ENCODE measurements at places on chromosomes 12 and 14. TPM values are rescaled to one million over a fixed set of nuclear protein-coding genes. Genes with fewer than 3 reads are reported as not detected.
A peak's percentile ranks its signal among the peaks of the same experiment; 100 is the strongest.

The TSPAN19 gene
- 0.28 TPM for polyA plus RNA-seq

The DBX2 gene
- 0.16 TPM for polyA plus RNA-seq

The ADGRD1 gene
- 9.5 TPM for polyA plus RNA-seq

The GALNT6 gene
- polyA plus RNA-seq, result 0.23 TPM

The ACSM4 gene
- 0.09 TPM for polyA plus RNA-seq

The DPY19L2 gene
- 10.4 TPM for polyA plus RNA-seq

The FAM90A1 gene
- 1.8 TPM for polyA plus RNA-seq

DNA sequence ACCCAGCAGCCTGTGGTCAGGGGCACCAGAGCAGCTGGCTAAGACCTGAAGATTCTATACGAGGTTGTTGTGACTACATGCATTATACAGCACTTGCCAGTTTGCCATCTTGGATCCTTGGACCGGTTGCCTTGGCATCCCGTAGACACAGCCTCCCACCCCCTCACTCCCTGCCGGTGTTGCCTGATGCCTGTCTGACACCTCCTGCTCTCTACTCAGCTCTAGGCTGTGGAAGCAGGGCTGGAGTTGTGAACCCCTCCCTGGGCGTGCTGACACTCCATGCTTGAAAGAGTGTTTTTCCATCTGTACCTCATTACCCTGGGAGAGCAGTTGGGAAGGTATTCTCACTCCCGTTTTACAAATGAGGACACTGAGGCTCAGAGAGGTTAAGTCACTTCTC, 2.5 kb downstream of the CHGA start:
- no peak for DNase-seq

DNA sequence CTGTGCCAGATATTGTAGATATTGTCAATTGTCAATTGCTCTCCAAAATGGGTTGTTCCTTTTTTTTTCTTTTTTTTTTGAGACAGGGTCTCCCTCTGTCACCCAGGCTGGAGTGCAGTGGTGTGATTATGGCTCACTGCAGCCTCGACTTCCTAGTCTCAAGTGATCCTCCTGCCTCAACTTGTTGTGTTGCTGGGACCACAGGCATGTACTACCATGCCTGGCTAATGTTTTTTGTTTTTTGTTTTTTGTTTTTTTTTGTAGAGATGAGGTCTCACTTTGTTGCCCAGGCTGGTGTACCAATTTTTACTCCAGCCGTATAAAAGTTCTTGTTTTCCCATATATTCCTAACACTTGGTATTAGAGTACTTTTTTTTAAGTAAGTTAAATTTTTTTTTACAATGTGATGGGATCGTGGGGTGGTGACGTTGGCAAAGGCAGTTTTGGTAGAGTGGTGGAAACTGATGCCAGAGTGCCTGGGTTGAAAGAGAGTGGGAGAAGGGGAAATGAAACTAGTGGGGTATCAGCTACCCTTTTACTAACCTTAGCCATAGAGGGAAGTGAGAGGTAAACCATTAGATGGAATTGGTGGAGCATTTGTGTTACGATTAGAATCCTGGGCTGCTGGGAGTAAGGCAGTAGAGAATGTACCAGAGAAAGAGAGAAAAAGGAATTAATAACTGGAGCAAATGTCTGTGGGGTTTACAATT, 33.0 kb upstream of the CFAP54 start:
- DNase-seq, result no peak

GRCh38 chr14:87349921-87350320, 643.1 kb downstream of the GALC start:
- DNase-seq, result no peak

- no peak for DNase-seq
These were observed 197.8 kb downstream of the PTPRO start for GRCh38 chr12:15520083-15520482.

- no peak for DNase-seq
These were observed at the start of gene PLEKHD1 for GRCh38 chr14:69484444-69485314. Gene PLEKHD1, plus strand, starts transcription at chr14:69484728. Its CDS starts 238 bp downstream, at chr14:69484966.

- no peak for DNase-seq
These were observed 841.7 kb downstream of the VRK1 start for GRCh38 chr14:97638864-97639263.

DNA sequence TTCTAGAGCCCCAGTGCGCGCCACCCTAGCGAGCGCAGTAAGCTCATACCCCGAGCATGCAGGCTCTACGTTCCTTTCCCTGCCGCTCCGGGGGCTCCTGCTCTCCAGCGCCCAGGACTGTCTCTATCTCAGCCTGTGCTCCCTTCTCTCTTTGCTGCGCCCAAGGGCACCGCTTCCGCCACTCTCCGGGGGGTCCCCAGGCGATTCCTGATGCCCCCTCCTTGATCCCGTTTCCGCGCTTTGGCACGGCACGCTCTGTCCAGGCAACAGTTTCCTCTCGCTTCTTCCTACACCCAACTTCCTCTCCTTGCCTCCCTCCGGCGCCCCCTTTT, 791 bp downstream of the TMEM233 start:
- no peak for DNase-seq

DNA sequence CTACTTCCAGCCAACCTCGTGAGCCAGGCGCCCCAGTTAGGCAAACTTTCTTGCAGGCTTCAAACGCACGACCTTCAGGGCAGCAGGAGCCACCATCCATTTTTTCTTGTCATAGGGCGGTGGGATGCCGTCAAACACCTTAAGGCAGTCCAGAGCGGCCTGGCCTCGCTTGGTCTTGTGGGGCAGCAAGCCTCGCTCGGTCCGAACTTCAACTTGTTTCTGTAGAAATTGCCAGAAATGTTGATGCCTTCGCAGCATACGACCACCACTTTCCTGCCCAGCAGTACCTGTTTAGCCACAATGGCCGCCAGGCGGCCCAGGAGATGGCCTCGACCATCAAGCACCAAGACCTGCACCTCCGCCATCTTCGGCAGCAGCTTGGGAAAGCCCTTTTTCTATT, 474.7 kb downstream of the MDGA2 start:
- DNase-seq, result no peak

- DNase-seq, result no peak
These were observed 119.7 kb downstream of the PTCSC3 start for GRCh38 chr14:36056845-36057244.

GRCh38 chr12:10362325-10362724, 27.5 kb downstream of the KLRK1 start:
- no peak for DNase-seq

DNA sequence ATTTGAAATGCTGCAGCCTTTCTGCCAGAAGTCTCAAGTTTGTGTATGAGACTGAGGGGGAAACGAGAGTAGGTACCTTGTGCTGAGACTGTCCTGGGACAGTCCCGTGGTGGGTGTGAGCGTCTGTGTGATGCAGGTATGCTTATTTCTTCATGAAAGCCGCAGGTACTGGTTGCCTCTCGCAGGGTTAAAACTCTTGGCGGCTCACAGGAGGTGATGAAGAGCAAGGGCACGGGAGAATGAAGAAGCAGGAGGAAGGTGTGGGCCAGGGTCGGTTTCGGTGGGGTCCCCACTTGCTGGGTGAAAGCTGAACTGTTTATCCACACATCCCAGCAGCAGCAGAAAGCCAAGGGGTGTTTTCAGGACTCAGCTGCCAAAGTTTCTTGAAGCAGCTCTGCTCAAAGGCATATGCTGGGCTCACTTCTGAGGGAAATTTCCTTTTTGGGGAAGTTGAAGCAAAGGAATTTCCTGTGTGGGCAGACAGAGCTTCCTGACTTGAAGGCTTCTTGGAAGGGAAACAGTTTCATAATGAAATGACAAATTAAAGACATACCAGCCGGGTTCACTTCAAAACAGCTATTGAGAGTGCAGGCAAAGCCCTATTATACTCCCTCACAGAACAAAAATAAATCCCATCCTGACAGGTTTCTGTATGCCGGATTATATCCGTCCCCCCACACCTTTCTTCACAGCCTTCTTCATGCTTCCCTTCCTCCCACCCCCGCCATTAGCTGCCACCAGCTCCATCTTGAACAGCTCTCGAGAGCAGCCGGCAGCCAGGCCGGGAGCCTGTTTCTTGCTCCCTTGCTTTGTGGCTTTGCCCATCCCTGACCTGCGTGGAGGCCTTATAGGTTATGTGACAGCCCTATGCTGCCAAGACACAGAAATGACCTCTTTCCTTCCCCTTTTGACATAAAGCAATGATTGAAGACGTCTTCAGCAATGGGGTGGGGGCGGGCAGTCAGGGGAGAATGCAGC, 116.6 kb downstream of the ETV6 start:
- DNase-seq, result no peak

DNA sequence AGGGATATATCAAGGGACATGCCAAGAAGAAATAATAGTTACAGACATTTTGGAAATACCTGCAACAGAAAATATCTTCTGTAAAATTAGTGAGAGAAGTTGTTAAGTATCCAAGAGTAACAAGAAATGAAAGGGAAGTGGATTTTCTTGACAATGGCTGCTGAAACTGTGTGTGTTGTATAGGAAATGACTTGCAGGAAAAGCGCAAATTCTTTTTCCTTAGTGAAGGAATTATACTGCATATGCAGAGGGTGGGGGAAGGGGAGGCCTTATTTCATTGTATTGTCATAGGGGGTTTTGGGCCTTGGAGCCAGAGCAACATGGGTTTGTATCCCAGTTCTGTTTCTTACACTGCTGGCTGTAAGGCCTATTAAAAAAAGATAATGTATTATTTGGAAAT, 84.4 kb upstream of the DDHD1 start:
- no peak for DNase-seq

GRCh38 chr12:2682296-2683251, 112.2 kb upstream of the FKBP4 start:
- DNase-seq, result no peak

- DNase-seq, result no peak
These were observed 58.1 kb upstream of the DIO2 start for GRCh38 chr14:80269353-80269925.

- DNase-seq, result no peak
These were observed 133.8 kb upstream of the TBX3 start for GRCh38 chr12:114817571-114818425.

GRCh38 chr12:121576851-121577391, 3.9 kb downstream of the KDM2B start:
- DNase-seq, result no peak

DNA sequence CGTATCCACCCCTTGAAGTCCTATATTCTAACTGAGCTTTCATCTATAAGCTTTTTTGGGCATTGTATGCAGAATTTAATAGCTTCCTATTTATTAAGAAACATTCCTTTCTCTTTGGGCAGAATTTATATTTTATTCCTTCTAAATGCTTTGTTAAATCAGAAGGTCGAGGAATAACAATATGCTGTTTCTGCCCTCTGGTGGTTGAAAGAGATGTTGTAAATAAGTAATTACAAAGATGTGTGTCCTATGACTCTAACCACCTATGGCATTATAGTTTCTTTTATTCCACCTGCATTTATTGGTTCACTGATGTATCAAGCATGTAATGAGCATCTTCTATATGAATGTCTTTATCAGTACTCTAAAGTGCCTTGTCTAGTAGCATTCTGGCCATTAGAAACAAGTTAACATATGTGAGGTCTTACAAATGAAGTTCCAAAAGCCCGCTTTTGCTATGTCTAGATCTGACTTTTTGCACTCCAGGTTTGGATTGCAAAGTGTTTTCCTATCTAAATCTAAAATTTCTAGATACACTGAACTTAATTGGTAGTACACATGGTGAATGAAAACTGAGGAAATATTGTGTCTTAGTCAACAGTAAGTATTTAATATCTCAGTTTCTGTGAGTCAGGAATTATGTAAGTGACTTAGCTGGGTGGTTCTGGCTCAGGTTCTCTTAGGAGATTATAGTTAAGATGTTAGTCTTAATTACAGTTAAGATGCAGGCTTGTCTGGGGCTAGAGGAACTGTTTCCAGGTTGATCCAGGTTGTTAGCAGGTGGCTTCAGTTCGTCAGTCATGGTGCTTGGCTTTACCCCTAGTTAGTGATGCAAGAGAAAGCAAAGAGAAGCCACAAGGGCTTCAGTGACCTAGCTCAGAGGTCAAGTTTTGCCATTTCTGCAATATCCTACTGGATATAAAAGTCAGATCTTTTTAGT, 57.5 kb downstream of the PLEKHA5 start:
- peak; percentile 39 for DNase-seq

DNA sequence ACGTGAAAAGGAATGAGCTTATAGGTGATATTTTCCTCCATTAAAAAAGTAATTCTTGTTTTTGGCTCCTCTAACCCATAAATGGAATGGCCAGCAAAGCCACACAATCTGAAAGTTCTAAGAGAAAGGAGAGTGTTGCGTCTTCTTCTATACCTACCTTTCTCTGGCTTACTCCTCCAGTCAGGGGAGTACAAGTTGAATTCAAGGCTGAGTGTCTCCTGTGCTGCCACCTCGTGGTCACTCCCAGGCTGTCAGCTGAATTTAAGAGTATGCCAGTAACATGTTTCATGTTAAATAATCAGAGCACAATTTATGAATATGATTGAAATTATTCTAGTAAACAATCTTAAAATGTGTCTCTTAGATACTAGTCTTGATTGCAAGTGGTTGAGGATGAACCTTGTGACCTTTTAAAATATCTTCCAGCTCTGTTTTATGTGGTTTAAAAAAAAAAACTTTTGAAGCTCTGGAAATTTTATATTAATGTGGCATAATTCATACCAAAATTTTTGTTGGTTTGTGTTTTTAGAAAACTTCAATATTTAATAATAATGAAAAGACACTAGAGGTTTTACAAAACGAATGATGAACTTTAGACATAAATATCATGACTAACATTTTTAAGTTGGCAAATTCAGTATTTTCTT, 31.7 kb downstream of the PTHLH start:
- DNase-seq, result peak; percentile 38

- no peak for DNase-seq
These were observed 933.5 kb downstream of the VRK1 start for GRCh38 chr14:97730706-97731105.

- no peak for DNase-seq
These were observed 37.9 kb downstream of the FRS2 start for GRCh38 chr12:69508091-69508490.

DNA sequence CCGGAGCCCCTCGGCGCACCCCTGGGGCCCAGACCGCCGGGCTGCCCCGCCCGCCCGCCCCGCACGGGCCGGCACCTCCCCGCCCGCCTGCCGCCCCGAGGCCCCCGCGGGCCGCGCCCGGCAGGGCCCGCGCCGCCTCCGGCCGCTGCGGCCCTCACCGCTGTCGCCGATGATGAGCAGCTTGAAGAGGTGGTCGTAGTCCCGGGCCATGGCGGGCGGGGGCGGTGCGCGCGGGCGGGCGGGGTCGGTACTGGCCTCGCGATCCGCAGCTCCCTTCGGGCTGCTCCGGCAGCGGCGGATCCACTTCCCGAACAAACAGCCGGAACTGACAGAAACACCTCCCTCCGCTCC, at the start of gene RAB35:
TSS of gene RAB35 (minus strand) at position 313 of the 351 bp plus-strand sequence. CDS start at position 210, 103 bp downstream.
- DNase-seq, result no peak
